Motor neuron (in vitro differentiated cells): ENCODE measurements at places on chromosomes 16 and 17. TPM values are rescaled to one million over a fixed set of nuclear protein-coding genes. Genes with fewer than 3 reads are reported as not detected.
A peak's percentile ranks its signal among the peaks of the same experiment; 100 is the strongest.

OMG gene
- total RNA-seq: 1.1 and 1.2 TPM in 2 replicates

EMP2 gene
- total RNA-seq: 1.3 and 1.5 TPM in 2 replicates

NECAB2 gene
- total RNA-seq: 1.5 and 2.4 TPM in 2 replicates

HBM gene
- not detected in 2 replicates for total RNA-seq

LRRC75A gene
- total RNA-seq: 4.3 and 4.8 TPM in 2 replicates

EFNB3 gene
- total RNA-seq: 6.5 and 6.8 TPM in 2 replicates

PLA2G10 gene
- not detected in 2 replicates for total RNA-seq

HOXB8 gene
- total RNA-seq: 79.8 and 85.8 TPM in 2 replicates

DNA sequence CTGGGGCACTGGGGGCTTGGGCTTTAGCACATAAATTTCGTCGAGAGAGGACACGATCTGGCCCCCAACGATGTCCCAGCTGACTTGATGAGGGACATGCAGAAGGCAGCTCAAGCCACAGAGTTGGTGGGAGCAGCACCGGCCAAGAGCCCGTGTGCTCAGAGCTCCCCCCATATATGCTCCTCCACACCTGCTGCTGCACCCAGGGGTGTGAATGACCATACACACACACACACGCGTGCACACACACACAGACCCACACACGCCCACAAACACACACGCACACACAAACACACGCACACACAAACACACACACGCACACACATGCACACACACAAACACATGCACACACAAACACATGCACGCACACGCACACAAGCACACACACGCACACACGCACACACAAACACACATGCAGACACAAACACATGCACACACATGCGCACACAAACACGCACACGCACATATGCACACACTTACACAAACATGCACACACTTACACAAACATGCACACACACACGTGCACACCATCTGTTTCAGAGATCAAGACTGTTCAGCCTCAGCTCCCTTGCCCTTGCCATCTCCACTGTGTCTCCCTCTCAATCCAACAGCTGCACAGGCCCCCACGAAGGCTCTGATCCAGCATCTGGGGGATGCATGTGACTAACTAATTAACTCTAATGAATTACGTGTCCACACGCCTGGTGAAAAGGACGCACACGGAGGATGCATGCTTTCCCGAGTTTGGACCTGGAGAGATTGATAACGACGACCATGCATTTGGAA is 85.6 kb upstream of the TNRC6C start:
- ATAC-seq: peak; percentile 56

- ATAC-seq: no peak
These were observed 120.8 kb downstream of the ABCA8 start for GRCh38 chr17:68834328-68834836.

GRCh38 chr17:71464751-71465150 is 656.1 kb upstream of the SOX9 start:
- ATAC-seq: no peak

DNA sequence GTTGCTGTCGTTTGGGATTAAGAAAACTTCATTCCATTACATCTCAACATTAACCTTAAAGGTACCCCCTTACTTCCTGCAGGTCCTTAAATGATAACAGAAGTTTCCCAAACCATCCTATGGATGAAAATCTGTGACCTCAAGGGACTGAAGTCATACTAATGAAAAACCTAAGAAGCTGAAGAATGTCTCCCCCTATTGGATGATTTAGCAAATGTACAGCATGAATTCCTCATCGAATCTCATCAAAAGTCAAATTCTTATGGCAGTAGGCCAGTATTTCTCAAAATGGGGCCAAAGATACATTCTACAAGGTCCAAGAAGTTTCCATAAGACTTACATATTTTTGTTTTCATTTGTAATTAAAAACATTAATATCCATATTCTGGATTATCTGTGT is 13.5 kb downstream of the SCO1 start:
- no peak for ATAC-seq

- ATAC-seq: peak; percentile 75
These were observed 30.1 kb upstream of the GAA start for GRCh38 chr17:80071116-80071841.

- ATAC-seq: peak; percentile 84
These were observed at the start of gene ARL4D for GRCh38 chr17:43398724-43399595. TSS of gene ARL4D (plus strand) at chr17:43398993. CDS start at chr17:43399733, 740 bp downstream.

DNA sequence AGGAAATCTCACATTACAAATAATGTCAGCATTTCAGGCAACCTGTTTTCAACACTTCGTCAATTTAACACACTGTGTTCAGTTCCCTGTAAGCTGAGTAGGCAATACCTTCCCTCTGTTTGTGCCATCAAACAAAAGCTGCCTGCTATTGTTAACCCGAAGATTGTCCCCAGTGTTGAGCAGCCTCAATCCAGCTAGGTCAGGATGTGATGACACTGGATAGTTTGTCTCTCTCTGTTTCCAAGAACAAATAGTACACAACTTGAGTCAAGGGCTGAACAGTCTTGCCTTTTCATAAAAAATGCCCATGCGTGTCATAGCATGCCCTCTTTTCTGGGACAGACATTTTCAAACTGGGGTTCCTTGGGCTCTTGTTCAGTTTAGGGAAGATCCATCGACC is 36.4 kb downstream of the HSD17B2 start:
- ATAC-seq: no peak

GRCh38 chr17:39237586-39237985 is 11.8 kb upstream of the STAC2 start:
- no peak for ATAC-seq

DNA sequence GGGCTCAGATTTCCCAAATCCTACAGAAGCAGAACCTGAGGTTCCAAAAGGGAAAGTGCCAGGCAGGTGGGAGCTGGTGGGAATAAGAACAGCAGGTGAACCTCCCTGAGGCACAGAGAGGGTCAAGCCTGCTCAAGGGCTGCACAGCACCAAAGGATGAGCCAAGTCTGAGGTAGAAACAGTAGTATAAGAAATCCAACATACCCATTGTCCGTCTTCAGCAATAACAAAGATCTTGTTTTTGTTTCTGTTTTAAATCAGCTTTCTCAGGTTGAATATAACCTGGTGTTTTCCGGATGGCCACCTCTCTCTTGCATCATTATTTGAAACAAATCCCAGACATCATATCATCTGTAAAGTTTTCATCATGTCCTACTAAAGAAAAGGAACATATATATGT is 10.6 kb upstream of the CES3 start:
- ATAC-seq: no peak

- ATAC-seq: peak; percentile 67
These were observed 22.9 kb downstream of the COPZ2 start for GRCh38 chr17:48014595-48015111.

GRCh38 chr16:56848029-56848936 is 16.7 kb upstream of the SLC12A3 start:
- ATAC-seq: no peak
